ENCODE measurements at places on chromosomes 5 and 9. TPM values are rescaled to one million over a fixed set of nuclear protein-coding genes. Genes with fewer than 3 reads are reported as not detected.

DNA sequence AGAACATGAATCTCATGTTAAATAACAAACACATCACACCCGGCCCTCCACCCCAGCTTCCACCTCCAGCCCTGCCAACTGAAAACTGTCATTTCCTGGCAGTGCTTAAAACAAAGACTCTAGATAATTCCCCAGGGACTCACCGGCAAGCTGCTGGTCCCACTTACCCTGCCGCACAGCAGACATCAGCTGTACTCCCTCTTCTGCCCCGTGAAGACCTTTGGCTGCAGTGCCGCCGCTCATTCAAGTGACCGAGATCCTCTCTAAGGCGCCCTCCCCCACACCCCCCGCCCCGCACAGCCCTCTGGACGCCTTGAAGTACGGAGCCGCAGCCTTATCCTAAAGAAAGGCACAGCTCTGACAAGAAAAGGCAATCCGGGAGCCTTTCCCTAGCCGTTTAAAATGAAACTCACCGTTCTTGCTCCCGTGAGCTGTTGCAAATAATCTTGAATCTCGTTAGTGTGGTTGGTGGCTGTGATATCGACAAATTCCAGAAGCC is 434 bp downstream of the GLRX start:
- peak; percentile 44 for ATAC-seq

- ATAC-seq: no peak
Measured at GRCh38 chr5:120779674-120780073, 315.6 kb downstream of the PRR16 start.

Gene MARVELD2
- total RNA-seq: 1.6 TPM

DNA sequence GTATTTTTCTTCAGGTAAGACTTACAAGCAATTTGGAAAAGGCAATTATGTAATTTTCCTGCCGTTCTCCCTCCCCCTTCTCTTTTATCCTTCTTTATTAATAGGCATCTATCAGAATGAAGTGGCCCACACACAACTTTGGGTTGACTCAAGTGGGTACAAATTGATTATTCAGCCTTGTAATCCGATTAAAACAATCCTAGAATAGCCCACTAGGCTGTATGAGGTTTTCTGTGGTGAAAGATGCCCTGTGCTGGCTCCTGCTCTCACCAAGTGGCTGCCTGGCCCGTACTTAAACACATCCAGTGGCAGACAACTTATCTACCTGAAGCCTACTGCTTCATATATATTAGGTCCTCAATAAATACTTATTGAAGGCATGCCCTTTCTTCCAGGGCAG is 177.3 kb upstream of the C9orf72 start:
- no peak for ATAC-seq

DNA sequence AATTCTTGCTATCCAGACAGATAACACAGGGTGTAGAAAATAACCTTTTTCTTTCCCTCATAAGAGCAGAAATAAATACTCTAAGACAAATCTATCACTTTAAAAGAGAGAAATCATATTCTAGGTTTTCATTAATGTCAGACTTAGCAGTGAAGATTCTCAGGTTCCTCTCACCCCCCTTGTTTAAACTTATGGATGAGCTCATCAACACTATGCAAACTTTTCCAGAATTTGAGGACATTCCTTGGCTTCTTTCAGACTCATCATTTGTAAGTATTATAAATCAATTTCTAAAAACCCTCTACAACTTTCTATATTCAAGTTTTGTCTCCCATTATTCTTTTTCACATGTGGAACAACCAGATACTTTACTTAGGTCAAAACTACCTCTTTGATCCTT is 374.9 kb upstream of the TRPC7 start:
- ATAC-seq: no peak

Gene ESM1
- total RNA-seq: not detected

DNA sequence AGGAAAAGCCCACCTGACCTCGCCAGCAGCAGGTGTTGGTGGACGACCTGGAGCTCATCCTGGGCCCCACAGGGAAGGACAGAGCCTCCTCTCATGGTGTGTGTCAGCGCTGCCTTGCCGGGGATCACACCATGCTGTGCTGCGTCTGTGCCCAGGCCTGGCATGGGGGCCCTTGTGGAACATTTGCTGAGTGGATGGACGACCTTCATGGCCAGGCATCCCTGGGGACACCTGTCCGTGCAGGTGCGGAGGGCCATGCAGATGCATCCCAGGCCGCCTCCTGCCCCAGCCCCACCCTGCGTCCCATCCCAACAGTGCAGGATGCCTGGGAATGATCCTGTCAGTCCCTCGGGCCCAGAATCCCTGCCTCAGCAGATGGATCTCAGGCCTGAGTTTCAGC is 73.8 kb downstream of the NEK6 start:
- no peak for ATAC-seq

GRCh38 chr5:68343421-68343826 is 127.9 kb downstream of the PIK3R1 start:
- peak; percentile 96 for ATAC-seq

Gene OTULINL
- total RNA-seq: 11.3 TPM

DNA sequence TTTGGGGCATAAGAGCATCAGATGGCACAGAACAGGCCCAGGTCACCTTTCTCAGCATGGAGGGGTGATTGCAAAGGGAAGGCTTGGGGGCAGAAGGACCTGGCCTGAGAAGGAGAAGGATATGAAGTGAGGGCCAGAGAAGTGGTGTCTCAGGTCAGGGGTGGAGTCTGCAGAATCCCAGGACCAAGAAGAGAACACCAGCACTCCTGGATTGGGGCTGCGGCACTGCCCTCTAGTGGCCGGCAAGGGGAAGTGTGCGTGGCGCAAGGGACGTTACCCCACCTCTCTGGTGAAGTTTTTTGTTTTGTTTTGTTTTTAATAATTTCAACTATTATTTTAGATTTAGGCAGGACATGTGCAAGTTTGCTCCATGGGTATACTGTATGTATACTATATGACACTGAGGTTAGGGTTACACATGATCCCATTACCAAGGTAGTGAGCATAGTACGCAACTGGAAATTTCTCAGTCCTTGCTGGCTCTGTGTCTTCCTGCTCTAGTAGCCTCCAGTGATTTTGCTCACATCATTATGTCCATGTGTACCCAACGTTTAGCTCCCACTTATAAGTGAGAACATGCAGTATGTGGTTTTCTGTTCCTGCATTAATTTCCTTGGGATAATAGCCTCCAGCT is 1548.6 kb downstream of the EFNA5 start:
- no peak for ATAC-seq

Gene CMBL
- 7.7 TPM for total RNA-seq

DNA sequence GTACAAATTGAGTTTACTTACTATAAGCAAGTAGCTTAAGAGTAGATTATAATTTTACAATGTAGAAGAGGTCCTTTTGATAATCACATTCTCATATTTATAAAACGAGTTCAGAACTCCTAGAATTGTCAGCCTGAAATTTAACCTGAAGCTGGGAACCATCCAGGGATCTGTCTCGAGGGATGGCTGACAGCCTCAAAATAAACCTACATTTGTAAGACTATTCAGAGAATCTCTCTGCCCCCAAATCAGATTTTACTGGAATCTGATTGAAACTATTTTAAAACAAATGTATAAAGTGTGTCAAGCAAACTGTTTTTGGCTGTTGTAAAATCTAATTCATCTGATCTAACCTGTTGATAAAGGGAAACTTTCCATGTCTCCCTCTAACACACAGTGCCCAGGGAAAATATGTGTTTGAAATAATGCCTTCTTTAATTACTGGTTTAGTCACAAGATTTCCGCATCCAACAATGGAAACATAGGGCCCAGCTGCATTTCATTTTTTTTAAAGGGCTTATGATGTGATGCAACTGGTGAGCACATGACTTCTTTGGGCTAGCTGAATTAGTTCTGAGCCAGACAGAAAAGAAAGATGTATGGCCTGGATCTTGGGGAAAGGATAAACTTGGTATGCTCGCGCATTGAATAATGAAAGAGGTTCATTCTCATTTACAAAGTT is 30.3 kb downstream of the SLC25A46 start:
- peak; percentile 39 for ATAC-seq

DNA sequence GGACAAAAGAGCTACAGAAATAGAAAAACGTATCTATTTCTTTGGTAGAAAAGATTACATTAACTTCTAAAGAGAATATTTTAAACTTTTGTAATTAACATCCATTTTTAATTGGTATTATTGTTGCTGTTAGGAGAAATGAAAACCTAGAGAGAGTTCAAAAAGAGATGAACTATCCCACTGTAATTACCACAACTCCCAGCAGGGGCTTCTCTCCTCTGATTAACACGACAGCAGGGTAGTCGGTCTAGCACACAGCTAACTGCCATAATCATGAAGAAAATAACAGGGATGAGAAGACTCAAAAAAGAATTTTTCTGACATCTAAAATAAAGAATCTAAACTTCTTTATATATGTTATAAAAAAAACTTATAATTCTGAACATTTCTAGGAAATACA is 86.2 kb upstream of the CDH9 start:
- ATAC-seq: no peak

DNA sequence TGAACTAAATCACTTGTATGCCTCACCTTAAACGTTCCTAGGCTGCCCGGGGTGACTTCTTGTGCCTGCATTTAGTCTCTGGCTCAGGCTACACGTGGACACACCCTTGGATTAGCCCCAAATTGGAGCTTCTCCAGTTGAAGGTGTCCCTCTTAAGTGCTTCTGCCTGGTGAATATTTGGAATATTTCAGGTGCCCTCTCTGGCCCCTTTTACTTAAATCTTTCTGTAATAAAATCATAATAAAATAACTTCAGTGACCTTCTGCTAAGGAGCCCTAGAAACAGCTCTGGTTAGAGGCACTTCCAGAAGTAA is 74.3 kb upstream of the KLF9 start:
- ATAC-seq: no peak

Gene CYSRT1
- 5.8 TPM for total RNA-seq

DNA sequence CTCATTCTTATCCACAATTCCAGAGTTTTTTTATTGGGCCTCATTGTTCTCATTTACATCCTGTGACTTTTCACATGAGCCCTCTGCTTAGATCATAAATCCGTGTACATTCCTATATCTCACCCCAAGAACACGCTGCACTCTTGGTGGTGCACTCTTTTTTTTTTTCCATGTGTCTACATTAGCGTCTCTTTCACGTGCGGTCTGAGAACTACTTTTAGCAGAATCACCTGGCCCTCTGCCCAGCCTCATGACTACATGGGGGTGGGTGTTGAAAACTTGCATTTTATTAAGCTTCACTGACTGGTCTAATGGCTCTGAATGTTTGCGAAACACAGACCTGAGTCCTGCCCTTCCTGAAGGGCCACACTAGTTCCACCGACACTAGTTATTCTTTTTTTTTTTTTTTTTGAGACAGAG is 18.6 kb downstream of the C9orf57 start:
- ATAC-seq: no peak

Gene OTP
- not detected for total RNA-seq

DNA sequence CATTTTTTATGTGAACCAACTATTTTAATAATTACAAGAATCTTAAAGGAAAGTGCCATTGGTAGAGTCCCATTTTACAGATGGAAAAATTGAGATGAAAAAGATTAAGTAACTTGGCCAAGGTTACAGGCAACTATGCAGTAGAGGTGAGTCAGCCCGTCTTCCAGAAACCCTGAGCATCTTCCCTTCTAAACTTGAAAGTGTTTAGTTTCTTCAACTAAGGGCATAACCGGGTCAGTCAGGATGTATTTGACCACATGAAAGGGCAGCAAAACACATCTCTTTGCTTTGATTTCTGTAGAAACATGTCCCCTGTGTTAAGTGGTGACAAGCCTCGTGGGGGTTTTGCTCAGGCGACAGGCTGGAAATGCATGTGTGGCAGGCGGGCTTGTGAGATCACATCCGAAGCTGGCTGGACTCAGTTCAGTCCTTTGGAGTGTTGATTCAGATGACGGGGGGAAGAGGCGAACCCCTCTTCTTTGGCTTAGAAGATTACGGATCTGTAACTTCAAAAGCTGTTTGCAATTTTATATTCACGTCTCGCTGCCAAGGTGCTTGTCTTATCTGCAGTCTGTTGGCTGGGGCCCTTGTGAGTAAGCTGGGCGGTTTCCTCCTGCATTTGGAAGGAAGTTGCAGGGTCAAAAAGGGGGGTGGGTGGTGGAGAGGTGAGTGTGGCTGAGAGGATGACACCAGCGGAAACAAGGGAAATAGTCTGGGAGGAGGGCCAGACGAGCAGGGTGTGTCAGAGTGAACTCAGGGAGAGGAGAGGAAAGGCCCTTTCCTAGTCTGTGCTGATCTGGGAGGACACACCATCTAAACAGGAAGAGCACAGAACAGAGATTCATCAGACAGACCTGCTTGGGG is 78.9 kb upstream of the RPS23 start:
- ATAC-seq: peak; percentile 92

Gene CTNND2
- 0.40 TPM for total RNA-seq

DNA sequence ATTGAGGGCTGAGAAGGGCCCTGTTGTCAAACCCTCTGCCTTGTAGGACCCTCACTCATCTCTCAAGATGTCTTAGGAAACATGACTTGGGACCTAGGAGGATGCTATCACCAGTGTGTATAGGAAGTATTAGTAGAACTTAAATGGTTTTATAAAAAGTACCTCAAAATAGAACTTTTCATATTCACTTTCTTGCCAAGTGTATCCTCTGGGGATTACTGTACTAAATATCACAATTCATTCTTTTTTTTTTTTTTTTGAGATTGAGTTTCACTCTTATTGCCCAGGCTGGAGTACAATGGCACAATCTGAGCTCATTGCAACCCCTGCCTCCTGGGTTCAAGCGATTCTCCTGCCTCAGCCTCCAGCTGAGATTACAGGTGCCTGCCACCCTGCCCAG is 56.2 kb downstream of the ARHGEF28 start:
- ATAC-seq: no peak

GRCh38 chr9:35757226-35757891 is 3.3 kb upstream of the MSMP start:
- ATAC-seq: peak; percentile 68

Gene BHMT
- 1.9 TPM for total RNA-seq

GRCh38 chr9:136081826-136082495 is 13.1 kb downstream of the NACC2 start:
- no peak for ATAC-seq

All from gastroesophageal sphincter (tissue), 4 donors.